Thyroid gland (tissue), 4 donors: ENCODE measurements at places on chromosomes 5 and 9. TPM values are rescaled to one million over a fixed set of nuclear protein-coding genes. Genes with fewer than 3 reads are reported as not detected.
A peak's percentile ranks its signal among the peaks of the same experiment; 100 is the strongest.

- no peaks in the 10 kb centered on the region for H3K36me3 ChIP-seq
- no peak for DNase-seq
- H3K4me3 ChIP-seq = no peak overlapping the region
These were observed 26.9 kb upstream of the EXOC3 start for GRCh38 chr5:415928-416635.

GRCh38 chr9:34675048-34675714 lies 12.7 kb upstream of the CCL27 start:
- no peak overlapping the region for H3K4me3 ChIP-seq
- no peaks in the 10 kb centered on the region for H3K27me3 ChIP-seq
- H3K4me1 ChIP-seq = no peaks in the 10 kb centered on the region
- DNase-seq = peak; percentile 40
- no peaks in the 10 kb centered on the region for H3K36me3 ChIP-seq

DNA sequence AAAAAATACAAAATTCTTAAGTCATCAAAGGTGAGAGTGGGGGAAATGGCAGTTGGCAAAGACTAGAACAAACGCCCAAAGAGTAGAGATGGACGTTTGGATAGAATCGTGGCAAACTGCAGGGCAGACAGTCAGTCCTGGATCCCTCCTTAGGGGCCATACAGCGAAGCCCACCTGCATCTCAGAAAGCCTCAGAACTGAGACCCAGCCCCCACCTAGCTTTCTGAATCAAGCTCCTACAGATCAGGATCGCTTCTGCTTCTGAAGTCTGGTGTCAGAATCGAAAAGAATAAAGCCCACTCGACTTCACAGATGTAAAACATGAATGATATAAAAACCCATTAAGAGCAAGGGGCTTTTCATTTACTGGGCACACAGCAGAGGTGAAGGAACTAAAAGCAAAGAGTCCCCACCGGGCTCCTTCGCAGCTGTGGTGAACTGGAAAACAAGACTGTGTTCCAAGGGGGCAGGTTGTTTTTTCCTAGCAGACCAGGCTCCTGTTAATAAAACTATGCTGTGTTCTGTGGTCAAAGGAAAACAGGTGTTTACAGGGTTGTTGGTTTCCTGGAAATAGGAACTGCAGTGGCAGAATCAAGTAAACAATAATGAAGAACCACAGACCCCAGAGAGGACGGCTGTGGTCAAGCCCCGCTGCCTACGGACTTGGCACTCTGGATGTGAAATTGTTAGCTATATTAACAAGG lies 91.8 kb downstream of the TLE1 start:
- no peak overlapping the region for H3K27ac ChIP-seq
- H3K4me3 ChIP-seq = no peak overlapping the region
- H3K36me3 ChIP-seq = no peaks in the 10 kb centered on the region
- H3K4me1 ChIP-seq = peaks cover 3% of the 10 kb centered on the region

GRCh38 chr5:151223447-151224264 lies at the start of gene CCDC69:
CCDC69 (minus strand) TSS chr5:151224092; CDS start chr5:151223970, 122 bp downstream.
- no peaks in the 10 kb centered on the region for H3K27me3 ChIP-seq
- H3K4me1 ChIP-seq = peaks cover 6% of the 10 kb centered on the region
- peak within 1 kb of the TSS; percentile 80 for H3K4me3 ChIP-seq
- peak within 1 kb of the TSS; percentile 50 for H3K27ac ChIP-seq

DNA sequence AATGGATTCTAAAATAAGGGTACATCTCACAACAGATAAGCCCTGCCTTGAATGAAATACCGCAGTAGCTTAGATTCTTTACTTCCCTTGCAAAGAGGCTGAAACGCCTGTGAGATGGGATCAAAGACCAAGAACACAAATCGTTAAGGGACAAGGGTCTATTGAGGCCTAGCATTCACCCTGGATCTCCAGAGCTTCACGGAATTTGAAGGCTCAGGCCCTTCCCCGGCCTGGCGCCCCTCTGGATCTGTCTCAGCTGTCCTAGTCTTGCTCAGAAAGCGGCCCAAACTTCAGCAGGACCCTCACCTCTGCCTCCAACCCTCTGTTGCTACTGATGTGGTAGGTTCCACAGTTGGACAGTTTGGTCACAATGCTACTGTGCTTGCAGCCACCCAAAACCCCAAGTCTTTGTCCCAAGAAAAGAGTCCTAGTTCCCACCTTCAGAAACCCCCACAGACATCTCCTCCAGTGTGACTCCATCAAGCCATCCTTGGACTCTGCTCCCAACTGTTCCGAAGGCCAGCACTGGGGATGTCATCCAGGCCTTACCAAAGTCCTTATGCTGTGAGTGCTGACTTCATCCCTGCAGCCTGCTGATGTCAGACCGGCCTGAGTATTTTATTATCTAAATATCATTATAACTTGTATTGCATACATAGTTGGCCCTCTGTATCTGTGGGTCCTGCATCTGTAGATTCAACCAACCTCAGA lies 9.4 kb downstream of the CORO2A start:
- H3K4me1 ChIP-seq = no peaks in the 10 kb centered on the region
- H3K27ac ChIP-seq = no peak overlapping the region
- no peak overlapping the region for H3K4me3 ChIP-seq

GRCh38 chr5:67000794-67001475 lies 195.7 kb downstream of the CD180 start:
- no peaks in the 10 kb centered on the region for H3K27me3 ChIP-seq
- DNase-seq = no peak
- H3K36me3 ChIP-seq = no peaks in the 10 kb centered on the region
- peaks cover 23% of the 10 kb centered on the region for H3K4me1 ChIP-seq
- no peak overlapping the region for H3K27ac ChIP-seq

GRCh38 chr5:33984178-33984577 lies 315 bp downstream of the SLC45A2 start:
- no peaks in the 10 kb centered on the region for H3K27me3 ChIP-seq
- H3K4me3 ChIP-seq = no peak overlapping the region
- peaks cover 19% of the 10 kb centered on the region for H3K36me3 ChIP-seq
- no peak overlapping the region for H3K27ac ChIP-seq
- no peak for DNase-seq

DNA sequence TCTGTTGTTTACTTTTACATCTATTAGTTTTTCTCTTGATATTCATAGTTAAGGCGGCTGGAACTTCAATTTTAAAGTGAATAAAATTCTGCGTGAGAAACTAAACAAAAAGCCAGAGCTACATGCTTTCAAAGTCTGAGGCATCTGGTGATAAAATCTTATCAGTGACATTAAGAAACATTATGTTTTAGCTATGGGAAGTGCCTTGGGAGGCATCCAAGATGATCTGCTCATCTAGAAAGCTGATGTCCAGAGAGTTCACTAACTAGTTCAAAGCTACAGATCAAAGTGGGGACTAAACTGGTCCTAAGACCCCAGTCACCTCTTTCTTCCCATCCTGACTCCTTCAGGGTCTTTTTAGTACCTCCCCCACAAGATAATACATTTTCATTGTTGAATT lies 37.2 kb downstream of the MRPS27 start:
- no peaks in the 10 kb centered on the region for H3K36me3 ChIP-seq
- no peaks in the 10 kb centered on the region for H3K27me3 ChIP-seq
- H3K4me3 ChIP-seq = no peak overlapping the region
- H3K27ac ChIP-seq = peak overlapping the region; percentile 34
- DNase-seq = no peak
- H3K4me1 ChIP-seq = peaks cover 16% of the 10 kb centered on the region

DNA sequence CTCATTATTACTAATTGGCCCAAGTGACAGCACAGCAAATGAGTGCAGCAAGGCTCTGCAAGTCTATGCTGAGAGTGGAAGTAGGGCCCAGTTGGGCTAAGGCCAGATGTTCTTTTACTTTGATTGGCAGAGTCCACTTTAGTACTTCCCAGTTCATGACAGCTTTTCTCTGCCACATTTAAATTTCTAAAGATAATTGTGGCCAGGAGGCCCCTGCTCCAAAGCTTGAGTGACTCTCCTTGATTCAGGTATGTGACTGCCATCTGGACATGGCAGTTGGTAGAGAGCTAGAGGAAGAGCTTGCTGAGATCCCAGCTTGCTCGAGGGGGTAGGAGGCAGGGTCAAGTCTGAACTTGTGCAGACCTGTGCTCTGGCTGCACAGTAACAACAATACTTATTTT lies 154.1 kb downstream of the CARTPT start:
- H3K4me1 ChIP-seq = no peaks in the 10 kb centered on the region
- H3K36me3 ChIP-seq = no peaks in the 10 kb centered on the region
- no peak for DNase-seq
- H3K27ac ChIP-seq = no peak overlapping the region

DNA sequence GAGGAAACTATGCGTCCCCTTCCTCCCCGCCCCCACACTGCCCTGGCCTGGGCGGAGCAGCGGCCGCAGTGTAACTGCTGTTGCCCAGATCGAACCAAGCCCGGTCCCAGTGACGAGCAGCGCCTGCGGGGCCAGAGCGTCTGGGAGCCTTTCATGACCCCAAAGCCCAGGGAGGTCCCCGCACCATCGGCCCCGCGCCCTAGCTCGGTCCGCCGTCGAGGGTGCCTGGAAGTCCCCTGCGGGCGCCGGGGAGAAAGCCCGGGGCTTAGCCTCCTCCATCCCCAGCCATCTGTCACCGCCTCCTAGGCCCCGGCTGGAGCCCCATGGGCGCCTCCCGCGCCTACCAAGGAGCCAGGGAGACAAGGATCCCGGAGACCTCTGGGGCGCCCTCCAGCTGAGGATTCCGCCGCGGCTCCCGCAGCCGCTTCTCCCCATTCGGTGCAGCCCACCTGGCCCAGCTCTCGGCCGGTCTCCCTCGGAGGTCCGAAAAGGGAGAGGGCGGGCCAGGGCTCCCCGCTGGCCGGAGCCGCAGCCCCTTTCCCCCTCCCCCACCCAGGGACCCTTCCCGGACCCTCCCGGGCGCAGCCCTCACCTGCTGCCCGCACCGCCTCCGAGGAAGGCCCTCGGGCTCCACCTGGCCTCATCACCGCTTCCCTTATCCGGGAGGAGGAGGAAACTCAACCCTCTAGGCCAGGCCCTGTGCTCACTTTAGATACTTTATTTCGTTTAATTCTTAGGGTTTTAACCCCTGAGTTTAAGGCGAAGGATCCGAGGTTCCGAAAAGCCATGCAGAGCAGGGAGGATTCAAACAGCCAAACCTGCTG lies 45.6 kb downstream of the APTX start:
- peak; percentile 12 for DNase-seq
- no peaks in the 10 kb centered on the region for H3K36me3 ChIP-seq
- H3K27me3 ChIP-seq = no peaks in the 10 kb centered on the region
- H3K27ac ChIP-seq = no peak overlapping the region

GRCh38 chr9:129596541-129597331 lies 24.2 kb downstream of the C9orf50 start:
- peak; percentile 39 for DNase-seq
- H3K4me1 ChIP-seq = peaks cover 18% of the 10 kb centered on the region
- H3K4me3 ChIP-seq = peak overlapping the region; percentile 28
- H3K27ac ChIP-seq = peak overlapping the region; percentile 65
- H3K27me3 ChIP-seq = no peaks in the 10 kb centered on the region

GRCh38 chr9:133528001-133528875 lies 3.5 kb upstream of the MYMK start:
- H3K36me3 ChIP-seq = no peaks in the 10 kb centered on the region
- no peaks in the 10 kb centered on the region for H3K27me3 ChIP-seq
- peak overlapping the region; percentile 70 for H3K27ac ChIP-seq
- H3K4me1 ChIP-seq = peaks cover 21% of the 10 kb centered on the region
- peak; percentile 49 for DNase-seq
- no peak overlapping the region for H3K4me3 ChIP-seq

- no peak for DNase-seq
- no peak overlapping the region for H3K27ac ChIP-seq
- H3K4me1 ChIP-seq = no peaks in the 10 kb centered on the region
- H3K27me3 ChIP-seq = no peaks in the 10 kb centered on the region
These were observed 567.6 kb upstream of the ADAMTS16 start for GRCh38 chr5:4572311-4573100.

DNA sequence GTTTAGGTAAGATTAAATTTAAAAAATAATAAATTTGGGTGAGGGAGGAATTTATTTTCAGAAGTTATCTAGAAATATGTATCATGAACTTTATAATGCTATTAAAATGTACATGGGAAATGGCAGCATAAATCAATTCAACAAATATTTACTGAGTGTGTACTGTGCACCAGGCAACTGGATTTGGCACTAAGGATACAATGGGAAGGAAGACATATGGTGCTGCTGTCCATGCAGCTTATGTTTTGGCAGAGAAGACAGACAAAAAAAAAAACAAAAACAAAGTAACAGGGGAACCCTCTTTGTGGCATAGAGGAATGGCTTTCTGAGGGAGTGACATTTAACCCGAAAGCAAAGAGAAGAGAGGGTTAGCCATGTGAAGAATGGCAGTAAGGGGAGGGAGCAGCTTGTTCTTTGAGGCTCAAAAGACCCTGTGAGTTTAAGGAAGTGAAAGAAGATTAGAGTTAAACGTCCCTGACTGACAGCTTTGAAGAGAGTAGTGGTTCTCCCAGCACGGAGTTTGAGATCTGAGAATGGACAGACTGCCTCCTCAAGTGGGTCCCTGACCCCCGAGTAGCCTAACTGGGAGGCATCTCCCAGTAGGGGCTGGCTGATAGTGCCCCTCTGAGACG lies 23.9 kb downstream of the CNTRL start:
- no peak overlapping the region for H3K4me3 ChIP-seq
- no peak for DNase-seq
- no peaks in the 10 kb centered on the region for H3K36me3 ChIP-seq
- H3K4me1 ChIP-seq = no peaks in the 10 kb centered on the region

DNA sequence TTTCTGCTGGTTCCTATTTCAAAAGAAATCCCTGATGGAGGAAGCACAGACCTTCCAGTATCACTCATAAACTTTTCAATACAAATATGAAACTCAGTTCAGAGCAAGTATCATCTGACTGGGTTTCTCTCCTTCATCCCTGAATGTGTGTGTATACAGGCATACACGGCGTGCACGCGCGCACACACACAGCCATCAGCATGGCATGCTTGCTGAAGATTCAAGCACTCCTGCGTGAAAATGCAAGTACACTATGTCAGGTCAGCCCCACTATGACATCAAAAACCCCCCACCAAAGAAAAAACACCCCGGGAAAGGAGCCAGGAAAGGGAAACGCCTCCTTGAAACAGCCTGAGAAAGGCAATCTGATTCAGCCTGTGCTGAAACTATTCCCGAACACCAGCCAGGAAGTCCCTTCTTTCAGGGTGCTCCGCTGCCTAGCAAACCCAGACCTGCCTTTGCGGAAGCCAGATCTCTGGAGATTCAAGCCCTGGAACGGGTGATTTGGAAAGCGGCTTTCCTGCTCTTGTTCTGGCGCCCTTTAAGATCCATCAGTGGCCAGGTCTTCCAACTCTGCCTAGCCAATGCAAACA lies 831 bp downstream of the KLHL3 start:
- peak; percentile 69 for DNase-seq
- no peaks in the 10 kb centered on the region for H3K36me3 ChIP-seq
- peaks cover 46% of the 10 kb centered on the region for H3K4me1 ChIP-seq
- H3K4me3 ChIP-seq = peak overlapping the region; percentile 16
- peak overlapping the region; percentile 87 for H3K27ac ChIP-seq

- no peaks in the 10 kb centered on the region for H3K27me3 ChIP-seq
- H3K4me1 ChIP-seq = no peaks in the 10 kb centered on the region
- no peak overlapping the region for H3K4me3 ChIP-seq
These were observed 15.3 kb upstream of the SLC27A6 start for GRCh38 chr5:128949847-128950546.

GRCh38 chr9:127139071-127139731 lies 16.8 kb upstream of the ANGPTL2 start:
- no peak overlapping the region for H3K27ac ChIP-seq
- no peaks in the 10 kb centered on the region for H3K27me3 ChIP-seq
- H3K4me1 ChIP-seq = peaks cover 28% of the 10 kb centered on the region
- DNase-seq = no peak
- H3K36me3 ChIP-seq = no peaks in the 10 kb centered on the region

NLN gene
- 13.6 TPM for total RNA-seq

PCDHB4 gene
- 3.2 TPM for total RNA-seq

OR1B1 gene
- 2.0 TPM for total RNA-seq

ISL1 gene
- 0.63 TPM for total RNA-seq

PPP3R2 gene
- 0.27 TPM for total RNA-seq

CD14 gene
- total RNA-seq = 36.7 TPM

CTSV gene
- total RNA-seq = 6.3 TPM

STK32A gene
- 13.0 TPM for total RNA-seq

NEUROG1 gene
- not detected for total RNA-seq

MLANA gene
- total RNA-seq = not detected
